ENCODE measurements at places on chromosomes 13 and 19. TPM values are rescaled to one million over a fixed set of nuclear protein-coding genes. Genes with fewer than 3 reads are reported as not detected.

- no peak for ATAC-seq
Measured at GRCh38 chr19:19433666-19434213, 28.3 kb downstream of the GATAD2A start.

GRCh38 chr19:47509170-47509847 is 5.6 kb downstream of the NAPA start:
- ATAC-seq = peak; percentile 60

- ATAC-seq = no peak
Measured at GRCh38 chr19:32101206-32101605, 244.2 kb upstream of the ZNF507 start.

DNA sequence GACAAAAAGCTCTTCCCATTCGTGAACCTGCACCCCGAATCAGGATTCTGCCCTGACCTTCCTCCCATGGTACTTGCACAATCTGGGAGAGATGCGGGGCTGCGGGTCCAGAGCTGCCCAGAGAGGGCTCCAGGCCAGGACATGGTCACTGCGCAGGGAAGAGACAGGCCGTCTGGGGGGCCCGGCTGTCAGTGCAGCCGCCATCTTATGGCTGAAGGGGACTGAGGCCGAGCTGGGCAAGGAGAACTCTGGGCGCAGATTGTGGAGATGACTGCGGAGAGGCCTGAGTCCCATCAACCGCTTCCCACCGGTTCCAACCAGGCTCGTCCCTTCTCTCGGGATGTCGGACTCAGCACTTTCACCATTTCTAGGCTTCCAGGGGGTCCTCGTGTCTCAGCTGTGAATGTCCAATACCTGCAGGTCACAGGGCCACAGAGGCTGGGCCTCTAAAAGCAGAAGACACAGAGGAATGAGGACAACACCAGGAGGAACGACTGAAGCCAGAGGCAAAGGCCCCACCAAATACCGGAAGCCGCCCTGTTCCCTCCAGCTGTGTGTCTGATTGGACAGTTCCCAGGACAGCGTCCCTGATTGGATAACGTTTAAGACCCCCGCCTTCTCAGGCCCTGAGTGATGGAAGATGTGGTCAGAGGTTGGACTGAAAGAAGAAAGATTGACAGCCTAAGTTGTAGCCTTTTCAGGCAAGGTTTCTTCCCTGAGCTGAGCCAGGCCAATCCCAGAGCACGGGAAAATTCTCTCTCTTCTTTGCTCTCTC is 117.1 kb upstream of the ZNF91 start:
- ATAC-seq = no peak

DNA sequence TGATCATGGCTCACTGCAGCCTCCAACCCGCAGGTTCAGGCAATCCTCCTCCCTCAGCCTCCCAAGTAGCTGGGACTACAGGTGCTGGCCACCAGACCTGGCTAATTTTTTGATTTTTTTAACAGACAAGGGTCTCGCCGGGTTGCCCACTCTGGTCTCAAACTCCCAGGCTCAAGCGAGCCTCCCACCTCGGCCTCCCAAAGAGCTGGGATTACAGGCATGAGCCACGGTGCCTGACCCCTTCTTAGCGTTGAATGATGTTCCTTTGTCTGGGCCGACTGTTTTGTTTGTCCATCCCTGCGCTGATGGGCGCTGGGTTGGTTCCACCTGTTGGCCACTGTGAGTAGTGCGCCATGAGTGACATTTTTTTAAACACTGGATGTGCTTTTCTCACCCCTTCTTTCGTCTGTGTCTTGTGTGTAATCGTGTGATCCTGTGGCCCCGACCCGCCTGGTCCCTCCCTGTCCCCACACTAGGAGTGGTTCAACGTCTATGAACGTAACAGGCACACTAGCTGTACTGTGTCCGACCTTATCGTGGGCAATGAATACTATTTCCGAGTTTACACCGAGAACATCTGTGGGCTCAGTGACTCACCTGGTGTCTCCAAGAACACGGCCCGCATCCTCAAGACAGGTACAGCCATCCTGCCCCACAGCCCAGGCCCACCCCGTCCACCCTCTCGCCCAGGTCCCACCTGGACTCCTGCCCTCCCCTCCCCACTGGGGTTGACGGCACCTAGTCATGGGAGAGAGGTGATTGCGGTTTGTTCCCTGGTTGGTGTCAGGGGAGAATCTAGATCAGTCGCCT is 15.0 kb upstream of the EMC10 start:
- peak; percentile 75 for ATAC-seq

- ATAC-seq = no peak
Measured at GRCh38 chr19:28289295-28290063, 923.5 kb downstream of the UQCRFS1 start.

DNA sequence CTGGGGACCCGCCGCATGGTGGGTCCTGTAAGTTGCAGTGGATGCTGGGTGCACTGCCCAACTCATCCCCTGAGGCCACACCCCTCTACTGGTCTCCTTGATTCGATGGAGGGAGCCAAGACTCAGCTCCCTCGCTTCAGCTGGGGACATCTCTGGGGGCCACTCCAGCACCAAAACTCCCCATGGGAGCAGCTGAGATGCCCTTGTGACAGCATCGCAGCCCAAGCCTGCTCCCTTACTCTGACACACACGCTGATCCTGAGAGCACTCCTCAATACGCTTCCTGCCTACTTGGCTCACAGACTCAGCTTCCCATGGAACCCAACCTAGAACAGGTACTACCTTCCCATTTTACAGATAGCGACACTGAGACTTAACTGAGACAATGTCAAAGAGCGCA is 56.2 kb downstream of the PEPD start:
- no peak for ATAC-seq

GRCh38 chr13:68099631-68100030 is 869.5 kb upstream of the PCDH9 start:
- no peak for ATAC-seq

DNA sequence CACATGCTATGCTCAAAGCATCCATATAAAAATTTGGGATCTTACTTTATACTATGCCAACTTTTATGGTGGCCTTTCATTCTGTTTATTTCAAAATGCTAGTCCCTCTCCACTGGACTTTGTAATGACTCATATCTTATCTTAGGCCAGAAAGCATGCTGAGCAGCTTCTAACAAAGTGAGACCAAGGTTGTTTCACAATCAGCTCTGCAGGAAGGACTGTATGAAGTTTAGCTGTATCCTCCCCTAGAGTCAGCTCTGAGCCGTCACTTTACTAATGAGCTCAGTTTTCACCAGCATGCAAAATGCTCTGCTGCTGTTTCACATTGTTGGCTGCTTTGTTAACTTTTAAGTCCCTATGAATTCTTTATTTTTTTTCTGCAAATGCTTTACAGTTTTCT is 1608.8 kb downstream of the OLFM4 start:
- no peak for ATAC-seq

GRCh38 chr13:43200736-43201135 is 177.3 kb downstream of the DNAJC15 start:
- ATAC-seq = no peak

DNA sequence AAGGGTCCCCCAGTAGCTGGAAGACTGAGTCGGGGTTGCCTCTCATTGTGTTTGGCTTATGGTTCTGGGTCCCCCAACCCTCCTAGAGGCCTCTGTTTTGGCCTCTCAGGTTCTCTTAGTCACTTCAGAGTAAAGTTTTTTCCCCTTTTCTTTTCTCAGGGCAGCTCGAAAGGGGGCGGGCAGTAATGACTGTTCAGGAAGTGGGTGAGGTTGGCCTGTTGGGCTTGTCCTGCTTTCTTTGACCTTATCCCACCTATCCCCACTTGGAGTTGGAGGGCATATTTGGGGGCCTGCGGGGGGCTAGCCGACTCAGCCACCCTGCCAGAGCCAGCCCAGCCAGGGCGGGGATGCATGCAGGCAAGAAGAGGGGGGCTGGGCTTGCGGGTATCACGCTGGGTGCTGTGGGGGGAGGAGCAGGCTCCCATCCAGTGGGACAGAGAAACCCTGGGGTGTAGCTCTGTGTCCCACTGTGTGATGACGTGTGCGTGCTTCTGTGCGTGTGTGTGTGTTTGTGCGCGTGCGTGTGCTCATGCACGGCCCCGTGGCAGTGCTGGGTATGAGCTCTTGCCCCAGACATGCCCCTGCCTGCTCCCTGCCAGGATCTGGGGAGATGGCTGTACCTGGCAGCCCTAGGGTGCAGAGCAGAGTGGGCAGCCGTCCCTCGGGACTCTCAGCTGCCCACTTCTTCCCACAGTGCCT is 1.4 kb downstream of the CIC start:
- peak; percentile 37 for ATAC-seq

DNA sequence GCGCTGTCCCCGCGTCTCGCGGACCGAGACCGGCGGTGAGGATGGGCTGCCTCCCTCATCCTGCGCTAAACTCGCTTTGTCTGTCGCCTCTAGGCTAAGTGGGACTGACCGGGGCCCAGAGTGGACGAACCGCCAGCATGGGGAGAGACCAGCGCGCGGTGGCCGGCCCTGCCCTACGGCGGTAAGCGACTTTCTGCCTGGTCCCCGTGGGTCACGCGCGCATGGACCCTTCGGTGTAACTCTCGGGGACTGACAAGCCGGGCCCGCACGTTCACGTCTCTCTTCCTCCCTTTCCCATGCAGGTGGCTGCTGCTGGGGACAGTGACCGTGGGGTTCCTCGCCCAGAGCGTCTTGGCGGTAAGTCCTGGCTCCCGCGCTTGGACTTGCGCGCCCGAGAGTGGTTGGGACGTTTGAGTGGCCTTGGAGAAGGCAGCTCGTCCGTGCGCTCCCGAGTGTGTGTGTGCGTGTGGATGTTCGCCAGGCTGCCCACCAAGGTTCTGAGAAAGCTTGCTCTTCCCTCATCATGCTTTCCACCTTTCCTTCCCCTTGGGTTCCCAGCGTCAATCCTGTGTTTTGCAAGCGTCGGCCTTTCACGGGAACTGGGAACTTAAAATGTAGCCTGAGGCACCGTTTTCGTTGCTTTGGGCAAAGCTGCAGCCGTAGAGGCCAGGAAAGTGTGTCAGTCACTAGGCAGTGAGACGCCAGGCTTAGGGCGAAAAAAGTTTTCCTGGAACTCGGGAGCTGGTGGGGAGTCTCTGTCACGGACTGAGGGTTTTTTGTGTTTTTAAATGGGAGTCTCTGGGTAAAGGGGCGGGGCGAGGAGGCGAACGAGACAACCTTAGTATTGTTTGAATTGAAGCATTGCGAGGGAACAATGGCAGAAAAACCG is 927 bp downstream of the COL4A2 start:
- peak; percentile 29 for ATAC-seq

GRCh38 chr13:110902370-110902769 is 12.5 kb downstream of the ANKRD10 start:
- ATAC-seq = no peak

GRCh38 chr13:73244467-73244866 is 185.7 kb downstream of the KLF5 start:
- ATAC-seq = no peak

DNA sequence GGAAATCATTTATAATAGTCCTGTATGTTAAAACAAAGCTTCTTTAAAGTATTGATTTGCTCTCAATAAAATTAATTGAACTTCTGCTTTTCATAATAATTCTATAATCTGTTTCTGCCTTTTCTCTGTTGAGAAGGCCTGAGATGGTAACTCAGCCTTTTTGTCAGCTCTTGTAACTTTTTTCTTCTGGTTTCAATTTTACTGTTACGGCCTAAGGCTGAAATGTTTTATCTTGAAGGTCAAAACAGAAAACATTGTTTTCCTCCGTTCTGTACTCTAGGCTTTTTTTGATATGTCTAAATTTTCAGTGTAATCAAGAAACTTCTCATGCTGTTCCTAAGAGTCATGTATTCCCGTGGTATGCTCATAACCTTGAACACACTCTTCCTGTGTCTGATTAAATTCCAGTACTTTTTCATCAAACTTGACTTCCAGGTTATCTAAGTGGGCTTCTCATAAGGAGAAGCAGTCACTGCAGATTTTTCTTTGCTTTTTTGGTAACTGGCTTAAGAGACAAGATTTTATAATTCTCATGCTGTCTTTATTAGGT is 7.6 kb upstream of the NAXD start:
- no peak for ATAC-seq

- ATAC-seq = no peak
Measured at GRCh38 chr19:18746401-18747325, 44.4 kb downstream of the COMP start.

- no peak for ATAC-seq
Measured at GRCh38 chr13:69291292-69291906, 816.2 kb upstream of the ATXN8OS start.

DNA sequence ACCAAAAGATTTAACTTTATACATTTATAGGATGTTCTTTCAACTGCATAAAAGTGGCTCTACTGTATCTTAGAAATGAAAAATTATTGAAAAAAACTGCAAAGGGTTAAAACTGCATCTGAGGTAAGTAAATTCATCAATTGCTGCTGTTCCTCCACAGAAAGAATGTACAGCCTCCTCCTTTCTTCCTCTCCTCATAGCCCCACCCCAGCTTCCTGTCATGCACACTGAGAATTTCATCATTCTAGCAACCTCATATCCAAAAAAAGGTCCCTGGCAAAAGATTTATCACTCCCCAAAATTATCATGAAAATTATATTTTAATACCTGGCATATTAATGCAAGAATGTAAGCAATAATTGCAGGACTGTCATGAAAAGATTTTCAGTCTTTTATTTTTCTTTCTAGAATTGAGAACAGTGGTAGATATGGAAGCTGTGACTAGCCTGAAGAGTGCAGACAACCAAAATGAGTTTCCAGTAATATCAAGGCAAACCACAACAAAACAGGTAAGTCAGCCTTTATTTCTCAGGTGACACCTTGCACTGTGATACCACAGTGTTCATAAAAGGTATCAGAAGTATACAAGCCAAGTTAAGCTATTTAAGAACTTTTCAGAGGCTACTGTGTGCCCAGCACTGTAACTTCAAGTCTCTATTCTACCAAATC is 110.8 kb downstream of the SUCLA2 start:
- no peak for ATAC-seq

GRCh38 chr19:30564551-30565011 is 192.4 kb downstream of the ZNF536 start:
- ATAC-seq = no peak

DNA sequence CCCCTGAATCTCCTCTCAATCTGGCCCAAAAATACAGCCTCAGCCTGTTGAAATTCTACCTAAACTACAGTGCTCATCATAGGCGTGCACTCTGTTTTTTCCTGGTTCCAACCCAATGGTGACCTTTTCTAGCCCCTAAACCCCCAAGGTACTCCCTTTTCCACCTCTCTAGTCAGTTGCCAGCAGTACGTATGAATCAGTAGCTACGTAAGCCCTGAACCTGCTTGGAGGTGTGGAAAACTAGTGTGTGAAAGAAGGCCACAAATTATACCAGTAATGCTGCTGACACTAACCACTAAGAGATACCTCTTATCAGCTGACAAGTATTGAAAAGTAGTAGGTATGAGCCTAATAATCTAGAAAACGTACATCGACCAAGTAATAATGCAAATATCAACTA is 60.9 kb downstream of the FOXO1 start:
- ATAC-seq = no peak

- no peak for ATAC-seq
Measured at GRCh38 chr19:45321848-45322247, 827 bp downstream of the CKM start.

Gene CEACAM3
- not detected for total RNA-seq

Gene CYP2S1
- 10.4 TPM for total RNA-seq

Gene ELSPBP1
- total RNA-seq = not detected

Gene PGLYRP2
- not detected for total RNA-seq

Gene KASH5
- total RNA-seq = not detected

Gene CCDC8
- 0.80 TPM for total RNA-seq

Gene ZNF471
- total RNA-seq = 2.0 TPM

Gene SYMPK
- total RNA-seq = 42.9 TPM

Gene CBARP
- total RNA-seq = 2.0 TPM

Gene SPTBN4
- 0.20 TPM for total RNA-seq

Gene ZNF730
- 0.44 TPM for total RNA-seq

Gene SHISA2
- total RNA-seq = 0.16 TPM

Gene ZIC2
- total RNA-seq = 0.04 TPM

Gene PTGIR
- total RNA-seq = 0.12 TPM
